ENCODE measurements at places on chromosomes 6 and 20.

DNA sequence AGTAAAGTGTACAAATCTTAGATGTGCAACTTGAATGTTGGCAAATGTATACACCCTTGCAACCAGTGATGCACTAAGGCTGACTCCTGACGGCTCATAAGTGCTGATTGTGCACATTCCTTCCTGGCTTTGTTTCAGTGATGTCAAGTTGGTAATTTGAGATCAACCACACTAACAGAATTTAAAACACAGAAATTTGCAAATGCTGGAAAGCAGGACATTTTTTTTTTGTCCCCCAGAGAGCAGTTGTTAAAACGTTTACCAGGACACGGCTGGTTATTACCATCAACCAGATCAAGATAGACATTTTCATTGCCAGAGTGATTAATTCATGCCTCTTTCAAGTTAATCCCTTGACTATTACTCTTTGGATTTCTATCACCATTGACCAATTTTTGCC lies 735.6 kb downstream of the RFPL4B start:
- DNase-seq: no peak

- no peak for DNase-seq
Measured at GRCh38 chr20:20754714-20755113, 42.3 kb upstream of the RALGAPA2 start.

GRCh38 chr6:67888546-67888885 lies 746.6 kb upstream of the ADGRB3 start:
- DNase-seq: no peak

GRCh38 chr6:31657406-31658157 lies 1.9 kb downstream of the APOM start:
- no peak for DNase-seq

DNA sequence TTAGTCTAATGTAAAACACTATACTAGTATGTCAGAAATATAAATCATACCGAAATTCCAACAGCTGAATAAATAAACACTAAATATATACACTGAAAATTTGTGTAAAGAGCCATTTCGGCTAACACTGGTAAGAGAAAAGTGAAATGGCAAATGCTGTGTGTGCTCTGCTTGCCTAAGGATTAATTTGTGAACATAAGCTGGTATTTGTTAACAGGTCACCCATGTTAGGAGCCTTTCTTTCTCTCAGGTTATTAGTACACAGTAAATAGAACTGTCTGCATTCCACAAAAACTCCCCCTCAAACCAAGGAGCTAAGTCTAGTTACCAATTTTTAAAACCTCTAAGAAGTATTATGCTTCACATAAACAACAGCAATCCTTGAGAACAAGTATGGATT lies 27.0 kb downstream of the ELOVL5 start:
- no peak for DNase-seq

- no peak for DNase-seq
Measured at GRCh38 chr6:105005451-105005850, 48.5 kb downstream of the LIN28B start.

DNA sequence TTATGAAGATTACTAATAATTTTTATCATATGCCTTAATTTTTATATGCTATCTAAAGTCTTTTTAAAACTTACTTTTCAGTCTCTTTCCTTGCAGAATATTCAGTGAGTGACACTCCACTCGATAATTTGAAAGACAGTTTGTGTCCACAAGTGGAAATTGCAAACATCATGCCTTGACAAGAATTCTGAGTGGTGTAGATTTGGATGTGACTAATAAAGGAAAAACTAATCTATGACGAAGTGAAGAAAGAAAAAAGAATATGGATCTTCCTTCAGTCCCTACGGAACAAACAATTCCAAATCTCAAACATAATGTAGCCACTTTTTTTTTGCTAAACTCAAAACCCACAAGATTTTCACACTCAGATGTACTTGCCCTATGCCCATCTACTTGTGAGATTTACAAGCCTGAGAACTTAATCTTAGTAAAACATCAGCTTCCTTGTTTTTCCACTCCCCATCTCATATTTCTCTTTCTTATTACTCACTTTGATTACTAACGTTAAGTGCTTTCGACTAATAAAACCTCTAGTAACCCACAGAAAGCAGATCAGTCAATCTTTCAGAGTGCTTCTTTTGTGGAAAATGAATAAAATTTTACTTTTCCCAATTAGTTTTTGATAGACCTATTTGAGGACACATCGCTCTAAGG lies 1155.8 kb downstream of the GRIK2 start:
- no peak for DNase-seq

DNA sequence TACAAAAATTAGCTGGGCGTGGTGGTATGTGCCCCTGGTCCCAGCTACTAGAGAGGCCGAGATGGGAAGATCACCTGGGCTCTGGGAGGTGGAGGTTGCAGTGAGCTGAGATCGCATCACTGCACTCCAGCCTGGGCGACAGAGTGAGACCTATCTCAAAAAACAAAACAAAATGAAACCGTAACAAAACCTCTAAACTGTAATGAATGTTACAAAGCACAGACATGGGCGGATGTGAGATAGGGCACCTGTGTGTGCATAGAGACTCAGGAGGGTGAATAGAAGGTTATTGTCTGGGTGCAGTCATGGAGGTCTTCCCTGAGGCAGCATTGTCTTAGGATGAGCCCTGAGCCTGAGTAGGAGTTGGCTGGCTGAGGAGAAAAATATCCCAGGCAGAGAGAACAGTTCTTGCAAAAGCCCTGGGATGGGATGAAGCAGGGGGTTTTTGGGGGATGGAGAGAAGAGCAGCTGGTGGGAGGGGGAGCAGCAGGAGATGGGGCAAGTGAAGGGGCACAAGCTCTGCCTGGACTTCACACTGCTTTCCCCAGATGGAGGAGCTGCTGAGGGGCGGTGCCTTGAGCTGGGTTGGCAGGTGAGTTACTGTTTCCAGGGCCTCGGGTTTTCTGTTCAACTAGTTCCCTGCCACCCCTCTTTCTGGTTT lies 5.2 kb downstream of the BCAS4 start:
- no peak for DNase-seq

GRCh38 chr6:80095600-80095999 lies 10.9 kb upstream of the BCKDHB start:
- no peak for DNase-seq

DNA sequence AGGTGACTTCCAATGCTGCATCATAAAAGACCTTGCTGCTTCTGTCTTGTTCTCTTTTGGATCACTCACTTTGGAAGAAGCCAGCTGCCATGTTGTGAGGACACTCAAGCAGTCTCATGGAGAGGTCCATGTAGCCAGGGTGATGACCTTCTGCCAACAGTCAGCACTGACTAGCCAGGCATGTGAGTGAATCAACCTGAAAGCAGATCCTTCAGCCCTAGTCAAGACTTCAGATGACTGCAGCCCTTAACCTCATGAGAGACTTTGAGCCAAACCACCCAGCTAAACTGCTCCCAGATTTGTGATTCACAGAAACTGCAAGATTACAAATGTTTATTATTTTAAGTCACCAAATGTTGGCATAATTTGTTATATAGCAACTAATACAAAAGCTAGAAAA lies 86.0 kb upstream of the IYD start:
- no peak for DNase-seq

DNA sequence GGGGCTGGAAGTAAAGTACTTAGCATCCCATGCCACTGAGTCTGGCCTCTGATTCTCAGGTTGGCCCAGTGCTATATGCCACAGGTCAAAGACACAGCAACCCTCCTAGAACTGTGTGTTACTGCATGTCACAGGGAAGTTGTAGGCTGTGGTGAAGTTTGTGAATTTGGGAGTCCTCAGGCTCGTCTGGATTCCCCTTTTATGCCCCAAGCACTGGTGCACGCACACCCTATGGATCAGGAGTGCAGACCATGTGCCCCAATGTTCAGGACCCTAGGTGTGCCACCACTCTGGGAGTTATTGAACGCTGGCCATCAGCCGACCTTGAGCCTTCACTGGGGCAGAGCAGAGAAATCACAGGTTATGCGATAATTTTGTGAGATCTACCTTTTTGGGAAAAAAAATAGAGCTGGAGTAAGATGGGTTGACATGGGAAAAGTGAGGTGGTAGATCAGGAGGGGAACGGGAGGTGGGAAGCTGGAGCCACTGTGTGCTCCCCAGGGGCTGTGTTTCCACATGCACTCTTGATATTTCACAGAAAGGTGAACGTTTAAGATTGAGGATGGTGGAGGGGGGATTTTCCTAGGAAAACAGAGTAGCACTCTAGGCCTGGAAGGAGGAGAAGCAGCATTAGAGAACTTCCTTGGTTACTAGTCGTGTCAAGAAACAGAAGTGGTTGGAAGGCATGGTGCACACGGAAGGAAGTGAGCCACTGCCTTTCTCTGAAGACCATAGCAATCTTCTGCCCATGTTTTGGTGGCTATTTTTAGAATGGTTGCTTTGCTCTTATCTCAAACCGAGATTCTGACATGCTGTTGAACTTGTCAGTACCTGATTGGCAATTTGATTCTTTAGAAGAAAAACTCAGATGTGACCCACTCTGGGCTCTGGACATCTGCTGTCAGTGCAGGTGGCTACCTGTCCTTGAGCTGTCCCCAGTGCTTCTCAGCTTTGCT lies 44.1 kb downstream of the DUSP22 start:
- DNase-seq: peak; percentile 88

- no peak for DNase-seq
Measured at GRCh38 chr20:40855269-40855668, 166.2 kb upstream of the MAFB start.

DNA sequence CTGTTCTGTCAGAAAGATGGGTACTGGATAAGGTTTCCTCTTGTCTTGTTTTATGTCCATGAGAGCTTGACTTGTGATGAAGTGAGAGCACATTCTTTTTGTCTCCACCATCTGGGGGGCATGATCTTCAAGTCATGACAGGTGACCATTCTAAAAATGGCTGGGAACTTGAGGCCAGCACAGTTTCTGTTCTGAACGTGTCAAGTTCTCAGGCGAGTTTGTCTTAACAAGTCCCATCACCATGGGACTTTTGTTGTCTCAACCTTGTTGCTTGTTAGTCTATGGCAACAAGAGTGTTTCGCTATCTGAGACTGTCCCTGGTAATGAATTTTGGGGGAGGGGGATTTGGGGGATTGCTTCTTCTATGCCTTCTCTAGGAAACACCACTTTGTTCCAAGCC lies 25.6 kb upstream of the ENPP4 start:
- peak; percentile 21 for DNase-seq

DNA sequence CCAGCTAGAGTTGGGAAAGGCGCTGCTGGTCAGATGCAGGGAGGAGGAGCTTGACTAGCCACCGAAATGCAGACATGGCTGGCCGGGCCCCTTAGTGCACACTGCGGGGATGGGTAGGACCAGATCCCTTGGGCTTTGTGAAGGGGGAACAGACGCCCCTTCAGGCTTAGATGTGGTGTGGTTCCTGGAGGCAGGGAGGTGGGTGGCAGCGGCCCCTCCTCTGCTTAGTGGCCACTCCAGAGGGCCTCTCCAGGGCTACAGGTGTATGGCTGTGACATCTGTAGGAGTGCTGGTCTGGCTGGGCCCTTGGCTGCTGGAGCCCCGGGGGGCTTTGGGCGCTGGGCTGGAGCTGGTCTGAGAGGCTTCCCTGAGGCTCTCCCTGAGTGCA lies 5.9 kb downstream of the CCND3 start:
- no peak for DNase-seq

GRCh38 chr6:76124018-76124417 lies 51.6 kb upstream of the IMPG1 start:
- no peak for DNase-seq

- no peak for DNase-seq
Measured at GRCh38 chr6:109056661-109057060, 38.0 kb downstream of the SESN1 start.

DNA sequence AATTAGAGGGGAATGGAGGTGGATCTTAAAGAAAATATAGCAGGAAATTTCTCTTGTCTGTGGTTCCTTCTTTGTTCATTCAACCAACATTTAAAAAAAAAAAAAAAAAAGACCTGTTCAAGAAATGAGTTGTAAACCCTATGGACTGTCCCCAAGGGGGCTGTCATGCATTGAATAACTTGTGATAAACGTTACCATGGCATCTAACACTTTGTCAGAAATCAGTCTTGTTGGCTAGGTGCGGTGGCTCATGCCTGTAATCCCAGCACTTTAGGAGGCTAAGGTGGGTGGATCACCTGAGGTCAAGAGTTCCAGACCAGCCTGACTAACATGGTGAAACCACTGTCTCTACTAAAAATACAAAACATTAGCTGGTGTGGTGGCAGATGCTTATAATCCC lies 381.7 kb downstream of the BCKDHB start:
- no peak for DNase-seq

DNA sequence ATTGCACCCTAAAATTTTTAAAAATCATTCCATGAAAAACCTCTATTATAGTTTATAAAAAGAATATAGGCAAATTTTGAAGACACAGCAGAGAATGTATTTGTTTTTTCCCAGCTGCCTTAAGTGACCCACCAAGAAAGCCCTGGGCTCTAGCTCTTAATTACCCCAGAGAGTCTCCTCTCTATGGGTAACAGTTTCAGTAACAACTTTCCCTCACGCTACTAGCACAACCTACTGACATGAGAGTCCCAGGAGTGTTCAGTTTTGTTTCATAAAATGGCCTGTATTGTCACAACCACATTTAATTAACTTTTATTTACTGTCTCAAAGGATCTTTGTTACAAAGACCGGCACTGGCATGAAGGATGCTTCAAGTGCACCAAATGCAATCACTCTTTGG lies 41.5 kb downstream of the FHL5 start:
- no peak for DNase-seq

DNA sequence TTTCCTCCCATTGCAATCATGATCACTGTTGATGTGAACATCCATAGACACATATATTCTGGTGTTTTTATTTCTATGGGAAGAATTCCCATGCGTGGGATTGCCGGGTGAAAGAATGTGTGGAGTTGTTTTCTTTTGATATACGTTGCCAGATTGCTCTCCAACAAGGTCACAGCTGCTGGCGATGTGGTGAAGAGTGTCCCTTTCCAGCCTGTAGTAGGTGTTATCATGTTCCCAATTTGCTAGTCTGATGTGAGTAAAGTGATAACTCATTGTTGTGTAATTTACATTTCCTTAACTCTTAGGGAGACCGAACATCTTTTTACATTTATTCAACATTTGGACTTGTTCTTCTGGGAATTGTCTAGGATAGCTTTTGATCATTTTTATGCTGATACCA lies 14.5 kb upstream of the ELMO2 start:
- DNase-seq: no peak

DNA sequence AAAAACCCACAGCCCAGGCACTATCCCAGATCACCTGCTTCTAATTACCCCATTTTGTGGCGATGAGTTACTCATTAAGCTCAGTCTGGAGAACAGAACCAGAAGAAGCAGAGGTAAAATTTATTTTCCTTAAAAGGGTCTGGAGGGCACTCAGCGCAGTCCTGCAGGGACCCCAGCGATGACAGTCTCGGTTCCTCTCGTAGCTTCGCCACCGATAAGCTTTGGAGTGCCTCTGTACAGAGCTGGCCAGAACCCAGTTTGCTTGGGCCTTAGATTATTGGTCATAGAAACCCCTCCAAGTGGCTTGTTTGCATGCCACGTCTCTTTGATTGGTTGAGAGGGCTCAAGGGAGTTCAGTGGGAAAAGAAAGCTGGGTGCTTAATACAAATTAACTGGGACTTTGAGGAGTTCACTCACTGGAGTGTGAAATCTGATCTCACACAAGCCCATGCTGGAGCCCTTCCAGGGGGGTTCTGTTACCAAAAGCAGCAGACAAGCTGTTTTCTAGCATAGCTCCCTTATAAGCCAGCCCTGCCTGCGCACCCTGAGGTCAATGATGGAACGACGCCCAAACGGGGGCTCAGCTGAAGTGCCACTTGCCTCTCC lies 158.5 kb upstream of the ARID1B start:
- DNase-seq: no peak

Data from GM12878 (cell line).